GM12878 (cell line): ENCODE measurements at places on chromosomes 4 and X. TPM values are rescaled to one million over a fixed set of nuclear protein-coding genes. Genes with fewer than 3 reads are reported as not detected.

The PGK1 gene
- 632 and 684 TPM in 2 replicates for polyA plus RNA-seq

The PNMA3 gene
- polyA plus RNA-seq, result not detected in 2 replicates

The F9 gene
- polyA plus RNA-seq, result not detected in 2 replicates

The CLCN5 gene
- polyA plus RNA-seq, result 1.3 and 1.6 TPM in 2 replicates

The DTHD1 gene
- 1.1 and 1.9 TPM in 2 replicates for polyA plus RNA-seq
